ENCODE measurements at places on chromosomes 4 and X. TPM values are rescaled to one million over a fixed set of nuclear protein-coding genes. Genes with fewer than 3 reads are reported as not detected.

BMX gene
- polyA plus RNA-seq: 0.80 TPM

CPLX1 gene
- polyA plus RNA-seq: 3.1 TPM

PFKFB1 gene
- polyA plus RNA-seq: 0.51 TPM

SASH3 gene
- polyA plus RNA-seq: 1.8 TPM

BEND2 gene
- 0.07 TPM for polyA plus RNA-seq

TEX13B gene
- polyA plus RNA-seq: not detected

SLIT2 gene
- 53.2 TPM for polyA plus RNA-seq

OPHN1 gene
- 8.3 TPM for polyA plus RNA-seq

CWH43 gene
- 5.6 TPM for polyA plus RNA-seq

PPEF2 gene
- 0.15 TPM for polyA plus RNA-seq

ARSD gene
- 49.0 TPM for polyA plus RNA-seq

HNRNPD gene
- polyA plus RNA-seq: 554 TPM

Measured in renal pelvis (tissue), 12 donors.